ENCODE measurements at places on chromosomes 3 and 15.

- no peak for DNase-seq
Measured at GRCh38 chr3:152328841-152329240, 60.1 kb downstream of the MBNL1 start.

DNA sequence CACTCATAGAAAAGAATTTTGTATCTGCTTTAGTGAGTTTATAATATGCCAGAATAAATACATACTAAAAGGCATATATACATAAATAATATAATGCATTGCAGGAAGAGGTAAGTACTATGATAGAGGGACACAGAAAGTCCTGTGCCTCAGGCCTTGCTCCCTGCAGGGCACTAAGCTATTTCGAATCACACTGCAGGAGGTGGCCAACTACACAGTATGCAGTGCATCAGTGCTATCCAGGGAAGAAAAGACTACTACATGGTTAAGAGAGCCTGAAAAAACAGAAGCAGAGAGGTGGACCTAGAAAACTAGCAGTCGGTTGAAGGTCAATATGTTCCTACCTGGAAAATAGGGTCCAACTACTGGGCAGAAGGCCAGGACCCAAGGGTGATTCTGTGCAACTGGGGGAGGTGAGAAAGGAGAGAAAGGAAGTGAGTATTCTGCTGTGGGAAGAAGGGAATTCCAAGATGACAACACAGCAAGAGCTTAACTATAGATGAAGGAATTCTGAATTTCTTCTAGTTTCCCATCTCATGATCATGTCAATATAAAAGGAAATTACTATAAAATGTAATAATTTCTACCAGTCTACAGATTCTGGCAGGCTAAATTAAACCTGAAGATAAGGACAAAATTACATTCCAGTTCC, 218.0 kb downstream of the ZBTB20 start:
- DNase-seq, result no peak

- no peak for DNase-seq
Measured at GRCh38 chr15:89496155-89497098, at the start of gene RHCG. RHCG (minus strand) TSS chr15:89496583; CDS start chr15:89496544, 39 bp downstream.

DNA sequence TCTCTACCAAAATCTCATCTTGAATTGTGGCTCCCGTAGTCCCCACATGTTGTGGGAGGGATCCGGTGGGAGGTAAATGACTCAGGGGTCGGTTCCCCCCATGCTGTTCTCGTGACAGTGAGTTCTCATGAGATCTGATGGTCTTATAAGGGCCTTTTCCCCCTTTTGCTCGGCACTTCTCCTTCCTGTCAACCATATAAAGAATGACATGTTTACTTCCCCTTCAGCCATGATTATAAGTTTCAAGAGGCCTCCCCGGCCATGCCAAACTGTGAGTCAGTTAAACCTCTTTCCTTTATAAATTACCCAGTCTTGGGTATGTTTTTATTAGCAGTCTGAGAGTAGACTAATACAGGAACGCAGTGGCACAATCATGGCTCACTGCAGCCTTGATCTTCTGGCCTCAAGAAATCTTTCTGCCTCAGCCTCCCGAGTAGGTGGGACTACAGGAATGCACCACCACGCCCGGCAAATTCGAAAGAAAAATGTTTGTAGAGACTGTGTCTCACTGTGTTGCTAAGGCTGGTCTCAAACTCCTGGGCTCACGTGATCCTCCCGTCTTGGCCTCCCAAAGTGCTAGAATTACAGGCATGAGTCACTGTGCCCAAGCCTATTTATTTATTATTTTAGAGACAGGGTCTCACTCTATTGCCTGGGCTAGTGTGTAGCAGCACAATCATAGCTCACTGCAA, 101.0 kb downstream of the ATP10A start:
- DNase-seq, result no peak

GRCh38 chr15:67025719-67026609, 39.4 kb upstream of the SMAD3 start:
- DNase-seq, result no peak

- DNase-seq, result no peak
Measured at GRCh38 chr3:50493623-50494022, 9.8 kb downstream of the CACNA2D2 start.

DNA sequence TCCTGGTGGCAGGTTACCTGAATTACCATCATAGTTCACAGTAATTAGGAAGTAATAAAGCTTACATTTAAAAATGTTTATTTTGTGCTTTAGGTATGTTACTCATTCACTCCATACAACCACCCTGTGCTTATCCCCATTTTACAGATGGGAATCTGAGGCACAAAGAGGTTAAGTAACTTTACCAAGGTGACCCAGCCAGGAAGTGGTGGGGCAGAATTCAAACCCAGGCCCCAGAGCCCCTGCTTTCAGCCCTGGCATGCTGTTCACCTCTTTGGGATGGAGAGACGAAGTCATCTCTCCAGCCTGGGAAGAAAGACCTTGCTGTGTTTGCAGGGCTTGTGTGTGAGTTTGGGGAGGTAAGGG, 285.6 kb upstream of the TPM1 start:
- no peak for DNase-seq

DNA sequence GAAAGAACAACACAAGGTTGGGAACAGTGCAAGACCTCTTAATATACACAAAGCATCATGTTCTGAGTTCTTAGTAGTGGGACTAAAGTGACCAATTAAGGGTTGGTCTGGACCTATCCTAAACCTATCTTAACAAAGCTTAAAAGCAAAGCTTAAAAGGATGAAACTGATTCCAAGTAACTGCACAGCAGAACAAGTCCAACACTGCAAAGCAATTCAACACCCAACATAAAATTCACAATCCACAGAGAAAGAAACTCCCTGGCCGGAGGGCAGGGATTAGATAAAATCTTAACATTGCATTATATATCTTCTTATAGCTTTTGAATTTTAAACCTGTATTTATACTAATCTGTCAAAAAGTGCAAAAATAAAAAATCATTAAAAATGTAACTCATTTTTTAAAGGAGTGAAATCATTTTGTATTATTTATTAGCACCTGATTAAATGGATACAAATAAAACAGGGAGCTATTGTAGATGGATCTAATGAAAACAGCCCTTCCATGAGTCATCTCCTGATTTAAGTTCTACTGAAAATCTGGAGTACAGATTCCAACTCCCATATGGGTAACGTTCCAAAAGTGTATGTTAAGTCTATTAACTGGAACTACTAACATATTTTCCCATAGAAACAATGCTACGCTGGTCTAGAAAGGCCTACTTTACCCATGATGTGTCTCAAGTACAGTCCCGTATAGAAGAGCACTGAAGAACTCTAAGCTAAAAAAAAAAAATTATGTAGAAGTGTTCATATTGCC, 34.9 kb downstream of the PIK3R4 start:
- DNase-seq, result no peak

All from CD4-positive, alpha-beta T cell treated with Interleukin-17A for 4 hours (primary cell).